ENCODE measurements at places on chromosomes 7 and 10.

DNA sequence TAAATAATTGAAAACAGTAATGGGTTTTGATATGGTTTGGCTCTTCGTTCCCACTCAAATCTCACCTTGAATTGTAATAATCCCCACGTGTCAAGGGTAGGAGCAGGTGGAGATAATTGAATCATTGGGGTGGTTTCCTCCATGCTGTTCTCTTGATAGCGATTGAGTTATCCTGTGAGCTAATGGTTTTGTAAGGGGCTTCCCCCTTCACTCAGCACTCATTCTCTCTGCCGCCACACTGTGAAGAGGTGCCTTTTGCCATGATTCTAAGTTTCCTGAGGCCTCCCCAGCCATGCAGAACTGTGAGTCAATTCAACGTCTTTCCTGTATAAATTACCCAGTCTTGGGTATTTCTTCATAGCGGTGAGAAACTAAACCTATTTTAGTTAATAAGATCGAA is 551.7 kb upstream of the POT1 start:
- no peaks in the 10 kb centered on the region for H3K36me3 ChIP-seq
- DNase-seq: no peak
- H3K4me3 ChIP-seq: no peak overlapping the region
- no peaks in the 10 kb centered on the region for H3K27me3 ChIP-seq
- H3K27ac ChIP-seq: no peak overlapping the region
- H3K4me1 ChIP-seq: no peaks in the 10 kb centered on the region

GRCh38 chr7:26166684-26167266 is 14.8 kb downstream of the NFE2L3 start:
- peaks cover 19% of the 10 kb centered on the region for H3K4me1 ChIP-seq
- H3K27me3 ChIP-seq: no peaks in the 10 kb centered on the region
- H3K36me3 ChIP-seq: peaks cover 5% of the 10 kb centered on the region
- peak overlapping the region; percentile 40 for H3K27ac ChIP-seq
- no peak overlapping the region for H3K4me3 ChIP-seq
- DNase-seq: no peak

- no peak overlapping the region for H3K27ac ChIP-seq
- H3K36me3 ChIP-seq: no peaks in the 10 kb centered on the region
- H3K27me3 ChIP-seq: no peaks in the 10 kb centered on the region
- no peak for DNase-seq
- no peaks in the 10 kb centered on the region for H3K4me1 ChIP-seq
Measured at GRCh38 chr10:60679388-60679990, 98.8 kb upstream of the CDK1 start.

DNA sequence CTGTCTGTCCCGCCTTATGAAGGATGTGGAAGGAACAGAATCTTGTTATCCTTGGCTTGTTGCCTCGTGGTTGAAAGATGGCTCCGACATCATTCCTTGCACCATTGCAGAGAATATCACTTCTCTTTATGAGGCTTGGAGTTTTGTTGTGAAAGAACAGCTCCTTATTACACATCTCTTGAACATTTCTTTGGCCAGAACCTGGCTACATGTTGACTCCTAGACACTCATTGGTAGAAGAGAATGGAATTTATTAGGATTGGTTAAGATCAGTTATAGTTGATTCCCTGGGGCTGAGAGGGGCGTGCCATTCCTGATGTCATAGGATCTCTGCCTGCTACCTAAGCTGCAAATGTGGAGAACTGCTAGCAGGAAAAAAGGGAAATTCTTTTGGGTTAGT is 180.5 kb upstream of the CTBP2 start:
- no peaks in the 10 kb centered on the region for H3K27me3 ChIP-seq
- H3K27ac ChIP-seq: no peak overlapping the region
- DNase-seq: no peak
- H3K4me1 ChIP-seq: no peaks in the 10 kb centered on the region
- H3K36me3 ChIP-seq: no peaks in the 10 kb centered on the region
- H3K4me3 ChIP-seq: no peak overlapping the region

DNA sequence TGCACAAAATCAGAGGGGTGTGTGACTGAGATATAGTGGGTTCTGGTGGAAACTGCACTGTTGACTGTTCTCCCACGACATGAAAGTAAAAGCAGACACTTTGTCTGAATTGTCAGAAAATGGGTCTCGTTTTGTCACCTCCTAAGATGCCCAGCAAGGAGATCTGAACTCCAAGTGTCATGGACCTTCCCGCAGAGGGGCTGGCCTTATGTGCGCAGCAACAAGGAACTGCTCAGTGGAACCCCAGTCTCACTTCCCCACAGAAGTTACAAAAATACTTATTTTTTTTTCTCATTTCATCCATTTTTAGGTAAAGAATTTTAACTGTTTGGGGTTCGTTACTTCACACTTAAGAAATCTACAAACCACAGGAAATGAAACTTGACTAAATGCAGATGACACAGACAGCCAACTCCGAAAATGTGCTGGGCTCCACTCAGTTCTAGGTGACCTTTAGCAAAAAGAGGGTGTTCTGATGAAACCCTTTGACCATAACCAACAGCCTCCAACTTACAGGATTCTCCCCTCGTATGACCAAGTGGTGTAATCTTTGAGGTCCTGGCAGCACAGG is 115.0 kb downstream of the FAM107B start:
- H3K27ac ChIP-seq: peak overlapping the region; percentile 51
- no peak for DNase-seq
- H3K4me3 ChIP-seq: no peak overlapping the region
- H3K36me3 ChIP-seq: no peaks in the 10 kb centered on the region
